Kidney (tissue), 22 donors: ENCODE measurements at places on chromosomes 1 and 21. TPM values are rescaled to one million over a fixed set of nuclear protein-coding genes. Genes with fewer than 3 reads are reported as not detected.
A peak's percentile ranks its signal among the peaks of the same experiment; 100 is the strongest.

GRCh38 chr1:192232817-192233417 lies 74.7 kb downstream of the RGS18 start:
- H3K36me3 ChIP-seq = no peaks in the 10 kb centered on the region
- no peak overlapping the region for H3K4me3 ChIP-seq
- no peaks in the 10 kb centered on the region for H3K4me1 ChIP-seq
- no peak for DNase-seq
- H3K27me3 ChIP-seq = no peaks in the 10 kb centered on the region

The KANK4 gene
- 0.50 TPM for total RNA-seq

DNA sequence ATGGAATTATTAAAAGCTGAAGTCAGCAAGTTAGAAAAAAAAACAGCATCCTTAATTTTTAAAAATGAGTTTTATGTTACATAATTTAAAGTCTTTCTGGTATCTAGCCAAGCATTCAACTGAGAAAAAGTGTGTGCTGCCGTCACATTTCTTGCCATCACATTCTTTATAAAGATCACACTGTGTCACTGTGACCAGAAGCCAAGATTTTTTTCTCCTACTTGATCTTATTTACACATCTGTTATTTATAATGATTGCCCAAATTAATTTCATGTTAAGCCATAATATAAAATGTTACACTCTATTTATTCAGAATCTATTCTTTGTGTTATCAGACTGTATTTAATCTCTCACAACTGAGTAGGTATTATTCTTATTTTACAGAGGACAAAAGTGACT lies 1603.7 kb downstream of the PLA2G4A start:
- no peak for DNase-seq
- H3K4me1 ChIP-seq = no peaks in the 10 kb centered on the region
- H3K27me3 ChIP-seq = no peaks in the 10 kb centered on the region
- no peaks in the 10 kb centered on the region for H3K36me3 ChIP-seq
- H3K27ac ChIP-seq = no peak overlapping the region

GRCh38 chr1:55081188-55081904 lies 42.0 kb downstream of the PCSK9 start:
- no peaks in the 10 kb centered on the region for H3K27me3 ChIP-seq
- H3K27ac ChIP-seq = no peak overlapping the region
- no peak for DNase-seq
- H3K36me3 ChIP-seq = peaks cover 9% of the 10 kb centered on the region
- H3K4me1 ChIP-seq = no peaks in the 10 kb centered on the region

DNA sequence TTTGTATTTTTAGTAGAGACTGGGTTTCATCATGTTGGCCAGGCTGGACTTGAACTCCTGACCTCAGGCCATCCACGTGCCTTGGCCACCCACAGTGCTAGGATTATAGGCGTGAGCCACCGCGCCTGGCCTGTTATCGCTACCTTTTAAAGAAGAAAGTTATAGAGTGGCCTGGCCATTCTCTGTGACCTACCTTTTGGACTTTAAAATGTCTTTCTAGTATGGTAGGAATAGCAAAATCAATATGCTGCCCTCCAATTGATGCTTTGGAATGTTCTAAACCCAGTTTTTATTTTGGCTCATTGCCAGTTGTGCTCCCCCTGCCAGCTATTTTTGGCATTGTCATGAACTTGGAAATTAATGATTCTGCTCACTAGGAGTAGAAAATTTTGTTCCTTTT lies 19.9 kb downstream of the HIPK1 start:
- no peaks in the 10 kb centered on the region for H3K36me3 ChIP-seq
- no peak overlapping the region for H3K4me3 ChIP-seq
- H3K4me1 ChIP-seq = no peaks in the 10 kb centered on the region
- no peaks in the 10 kb centered on the region for H3K27me3 ChIP-seq

GRCh38 chr1:37147906-37148305 lies 113.6 kb upstream of the GRIK3 start:
- H3K4me1 ChIP-seq = no peaks in the 10 kb centered on the region
- H3K27ac ChIP-seq = no peak overlapping the region
- no peak overlapping the region for H3K4me3 ChIP-seq
- no peak for DNase-seq

The KRTAP6-1 gene
- total RNA-seq = not detected

- peaks cover 11% of the 10 kb centered on the region for H3K4me1 ChIP-seq
- H3K36me3 ChIP-seq = no peaks in the 10 kb centered on the region
- DNase-seq = no peak
- H3K4me3 ChIP-seq = no peak overlapping the region
- no peaks in the 10 kb centered on the region for H3K27me3 ChIP-seq
These were observed 69.9 kb upstream of the GCLM start for GRCh38 chr1:93979040-93979717.

- peak; percentile 30 for DNase-seq
- peak within 1 kb of the TSS; percentile 83 for H3K4me3 ChIP-seq
- no peaks in the 10 kb centered on the region for H3K36me3 ChIP-seq
- H3K27ac ChIP-seq = no peak within 1 kb of the TSS
- no peaks in the 10 kb centered on the region for H3K27me3 ChIP-seq
These were observed at the start of gene PLA2G4A for GRCh38 chr1:186828611-186829454. Gene PLA2G4A (plus strand): TSS chr1:186828949. CDS start chr1:186854355, 25,406 bp downstream.

DNA sequence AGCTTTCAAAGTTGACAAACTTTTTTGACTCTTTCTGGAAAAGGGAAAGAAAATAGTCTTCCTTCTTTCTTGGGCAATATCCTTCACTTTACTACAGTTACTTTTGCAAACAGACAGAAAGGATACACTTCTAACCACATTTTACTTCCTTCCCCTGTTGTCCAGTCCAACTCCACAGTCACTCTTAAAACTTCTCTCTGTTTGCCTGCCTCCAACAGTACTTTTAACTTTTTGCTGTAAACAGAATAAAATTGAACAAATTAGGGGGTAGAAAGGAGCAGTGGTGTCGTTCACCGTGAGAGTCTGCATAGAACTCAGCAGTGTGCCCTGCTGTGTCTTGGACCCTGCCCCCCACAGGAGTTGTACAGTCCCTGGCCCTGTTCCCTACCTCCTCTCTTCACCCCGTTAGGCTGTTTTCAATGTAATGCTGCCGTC lies 160.8 kb upstream of the SGIP1 start:
- no peaks in the 10 kb centered on the region for H3K27me3 ChIP-seq
- no peak overlapping the region for H3K27ac ChIP-seq
- no peak overlapping the region for H3K4me3 ChIP-seq
- H3K4me1 ChIP-seq = no peaks in the 10 kb centered on the region
- no peak for DNase-seq
- H3K36me3 ChIP-seq = peaks cover 6% of the 10 kb centered on the region

GRCh38 chr1:203592730-203593129 lies 33.9 kb upstream of the ATP2B4 start:
- no peaks in the 10 kb centered on the region for H3K27me3 ChIP-seq
- H3K27ac ChIP-seq = no peak overlapping the region
- DNase-seq = no peak
- no peak overlapping the region for H3K4me3 ChIP-seq
- no peaks in the 10 kb centered on the region for H3K36me3 ChIP-seq

DNA sequence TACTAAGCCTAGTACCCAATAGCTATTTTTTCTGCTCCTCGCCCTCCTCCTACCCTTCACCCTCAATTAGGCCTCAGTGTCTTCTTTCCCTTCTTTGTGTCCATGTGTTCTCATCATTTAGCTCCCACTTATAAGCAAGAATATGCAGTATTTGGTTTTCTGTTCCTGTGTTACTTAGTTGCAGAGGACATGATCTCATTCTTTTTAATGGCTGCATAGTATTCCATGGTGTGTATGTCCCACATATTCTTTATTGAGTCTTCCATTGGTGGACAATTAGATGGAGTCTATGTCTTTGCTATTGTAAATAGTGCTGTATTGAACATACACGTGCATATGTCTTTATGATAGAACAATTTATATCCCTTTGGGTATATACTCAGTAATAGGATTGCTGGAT lies 106.9 kb upstream of the NR5A2 start:
- no peaks in the 10 kb centered on the region for H3K4me1 ChIP-seq
- no peak overlapping the region for H3K4me3 ChIP-seq
- H3K36me3 ChIP-seq = no peaks in the 10 kb centered on the region
- no peaks in the 10 kb centered on the region for H3K27me3 ChIP-seq
- no peak for DNase-seq

The TMIGD3 gene
- total RNA-seq = 3.0 TPM

DNA sequence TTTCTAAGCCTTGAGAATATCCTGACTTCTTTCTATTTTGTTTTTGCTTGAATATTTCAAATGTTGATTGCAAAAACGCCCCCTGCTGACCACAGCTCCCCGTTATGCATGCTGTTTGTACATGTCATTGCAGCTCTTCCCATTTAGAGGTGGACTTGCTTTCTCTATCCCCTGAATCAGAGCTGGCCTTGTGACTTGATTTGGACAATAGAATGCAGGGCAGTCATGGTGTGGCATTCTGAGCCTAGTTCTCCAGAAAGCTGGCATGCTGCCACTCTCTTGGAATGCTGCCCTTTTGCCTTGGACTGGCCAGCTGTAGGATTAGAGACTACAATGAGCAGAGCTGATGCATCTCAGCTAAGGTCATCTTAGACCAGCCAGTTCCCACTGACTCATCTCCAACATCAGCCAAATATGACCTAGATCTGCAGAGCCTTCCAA lies 1561.5 kb downstream of the MRPL39 start:
- no peaks in the 10 kb centered on the region for H3K4me1 ChIP-seq
- H3K4me3 ChIP-seq = no peak overlapping the region
- H3K27me3 ChIP-seq = no peaks in the 10 kb centered on the region

The GPX7 gene
- 9.7 TPM for total RNA-seq

The RGS4 gene
- 3.1 TPM for total RNA-seq

DNA sequence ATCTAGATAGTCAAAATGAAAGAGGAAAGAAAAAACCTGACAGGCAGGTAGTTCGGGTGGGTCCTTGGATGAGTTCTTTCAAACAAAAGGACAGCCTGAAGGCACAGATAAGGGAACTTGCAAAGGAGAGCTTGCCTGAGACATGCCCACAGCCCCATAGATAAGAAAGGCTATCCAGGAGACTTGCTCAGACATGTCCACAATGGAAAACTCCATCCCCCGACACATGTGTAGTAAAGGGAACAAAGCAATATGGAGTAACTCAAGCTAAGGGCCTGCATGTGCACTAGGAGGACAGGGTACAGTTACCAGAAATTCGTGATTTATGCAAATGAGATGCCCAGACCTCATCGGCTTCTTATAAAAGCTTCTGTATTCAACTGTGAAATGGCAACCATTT lies 281.5 kb downstream of the NEGR1 start:
- no peak overlapping the region for H3K27ac ChIP-seq
- H3K4me1 ChIP-seq = no peaks in the 10 kb centered on the region
- no peaks in the 10 kb centered on the region for H3K36me3 ChIP-seq
- no peaks in the 10 kb centered on the region for H3K27me3 ChIP-seq

The SLC9C2 gene
- 0.72 TPM for total RNA-seq

GRCh38 chr1:11051781-11052511 lies 4.9 kb upstream of the MASP2 start:
- H3K27me3 ChIP-seq = no peaks in the 10 kb centered on the region
- H3K4me1 ChIP-seq = no peaks in the 10 kb centered on the region
- H3K36me3 ChIP-seq = no peaks in the 10 kb centered on the region
- H3K27ac ChIP-seq = no peak overlapping the region
- no peak overlapping the region for H3K4me3 ChIP-seq

DNA sequence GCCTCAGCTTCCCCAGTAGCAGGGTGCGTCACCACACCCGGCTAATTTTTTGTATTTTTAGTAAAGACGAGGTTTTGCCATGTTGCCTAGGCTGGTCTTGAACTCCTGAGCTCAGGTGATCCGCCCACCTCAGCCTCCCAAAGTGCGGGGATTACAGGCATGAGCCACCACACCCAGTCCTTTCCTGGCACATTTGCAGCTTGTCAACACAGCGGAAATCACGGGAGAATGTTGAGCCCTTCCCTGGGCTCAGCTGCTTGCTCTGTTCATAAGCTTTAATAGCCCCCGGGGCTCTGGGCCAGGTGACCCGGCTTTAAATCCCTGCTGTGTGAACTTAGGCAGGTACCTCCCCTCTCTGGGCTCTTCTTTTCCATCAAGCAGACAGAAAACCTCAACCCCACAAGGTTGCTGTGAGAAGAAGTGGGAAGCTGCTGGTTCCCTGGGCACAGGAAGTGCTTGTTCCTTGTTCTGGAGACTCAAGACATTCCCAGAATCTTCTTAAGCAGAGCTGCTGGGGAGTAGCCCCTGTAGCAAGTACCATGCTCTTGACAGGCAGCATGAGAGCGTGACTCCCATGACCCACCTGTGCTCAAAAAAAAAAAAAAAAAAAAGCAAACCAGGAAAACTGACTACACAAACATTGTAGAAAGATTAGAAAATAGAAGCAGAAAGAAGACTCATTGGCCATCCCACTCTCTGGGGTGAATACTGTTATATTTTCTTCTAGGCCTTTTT lies 14.5 kb upstream of the SELENON start:
- no peak overlapping the region for H3K27ac ChIP-seq
- H3K4me3 ChIP-seq = no peak overlapping the region
- no peak for DNase-seq

- no peaks in the 10 kb centered on the region for H3K36me3 ChIP-seq
- no peak overlapping the region for H3K4me3 ChIP-seq
These were observed 335.0 kb upstream of the GREM2 start for GRCh38 chr1:240946926-240947325.
